ENCODE measurements at places on chromosomes 1 and 21.
A peak's percentile ranks its signal among the peaks of the same experiment; 100 is the strongest.

GRCh38 chr21:46153247-46154154, 1.9 kb downstream of the FTCD start:
- peak; percentile 65 for DNase-seq

GRCh38 chr21:25871566-25871965, 136.8 kb downstream of the GABPA start:
- no peak for DNase-seq

DNA sequence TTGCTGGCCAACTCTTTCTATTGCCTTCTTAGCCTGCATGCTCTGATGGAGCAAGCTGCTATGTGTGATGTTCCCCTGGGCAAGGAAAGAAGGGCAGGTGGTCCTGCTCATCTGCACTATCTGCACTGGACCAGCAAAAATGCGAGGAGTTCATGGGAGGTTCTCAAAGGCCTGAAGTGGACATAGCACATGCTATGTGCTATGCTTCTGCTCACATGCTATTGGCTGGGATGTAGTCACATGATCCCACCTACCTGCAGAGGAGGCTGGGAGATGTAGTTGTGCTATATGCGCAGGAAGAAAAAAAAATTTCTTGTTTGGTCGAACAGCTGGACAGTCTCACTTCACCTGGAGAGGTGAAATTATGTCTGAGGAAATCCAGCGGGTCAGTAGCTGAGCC, 587.7 kb downstream of the MATN1 start:
- DNase-seq: no peak

- no peak for DNase-seq
These were observed 1.1 kb downstream of the USP48 start for GRCh38 chr1:21781815-21782348.

GRCh38 chr1:239386453-239387303, at the start of gene CHRM3:
Gene CHRM3 (plus strand): TSS chr1:239386568. CDS start chr1:239907452, 520,884 bp downstream.
- DNase-seq: no peak

All from NCI-H1694 (cell line).